Brain (organoid and tissue), 16 donors: ENCODE measurements at places on chromosomes 16 and 17. TPM values are rescaled to one million over a fixed set of nuclear protein-coding genes. Genes with fewer than 3 reads are reported as not detected.

Gene CTRB2
- not detected for polyA plus RNA-seq

Gene GAS7
- polyA plus RNA-seq, result 60.2 TPM

Gene PRSS21
- not detected for polyA plus RNA-seq

Gene IL34
- polyA plus RNA-seq, result 6.7 TPM

Gene C17orf67
- polyA plus RNA-seq, result 1.1 TPM

Gene SECTM1
- polyA plus RNA-seq, result 1.2 TPM

Gene KRT31
- 0.81 TPM for polyA plus RNA-seq

Gene TNFRSF13B
- not detected for polyA plus RNA-seq

Gene WFIKKN1
- 1.4 TPM for polyA plus RNA-seq

Gene UTS2R
- polyA plus RNA-seq, result not detected

Gene KRTAP4-9
- not detected for polyA plus RNA-seq

Gene DUS2
- 13.0 TPM for polyA plus RNA-seq

Gene TENT4B
- polyA plus RNA-seq, result 5.9 TPM

Gene NT5M
- polyA plus RNA-seq, result 38.0 TPM

Gene RPRML
- polyA plus RNA-seq, result 3.5 TPM

Gene SLC9A5
- polyA plus RNA-seq, result 0.90 TPM

Gene NTN1
- 2.2 TPM for polyA plus RNA-seq

Gene CSF3
- 0.25 TPM for polyA plus RNA-seq

Gene CA10
- polyA plus RNA-seq, result 10.3 TPM

Gene KREMEN2
- 1.1 TPM for polyA plus RNA-seq

Gene MVP
- 31.7 TPM for polyA plus RNA-seq

Gene CCL5
- 3.0 TPM for polyA plus RNA-seq

Gene GP1BA
- polyA plus RNA-seq, result not detected

Gene ANKRD40CL
- polyA plus RNA-seq, result not detected
